ENCODE measurements at places on chromosomes 1 and 21. TPM values are rescaled to one million over a fixed set of nuclear protein-coding genes. Genes with fewer than 3 reads are reported as not detected.

DNA sequence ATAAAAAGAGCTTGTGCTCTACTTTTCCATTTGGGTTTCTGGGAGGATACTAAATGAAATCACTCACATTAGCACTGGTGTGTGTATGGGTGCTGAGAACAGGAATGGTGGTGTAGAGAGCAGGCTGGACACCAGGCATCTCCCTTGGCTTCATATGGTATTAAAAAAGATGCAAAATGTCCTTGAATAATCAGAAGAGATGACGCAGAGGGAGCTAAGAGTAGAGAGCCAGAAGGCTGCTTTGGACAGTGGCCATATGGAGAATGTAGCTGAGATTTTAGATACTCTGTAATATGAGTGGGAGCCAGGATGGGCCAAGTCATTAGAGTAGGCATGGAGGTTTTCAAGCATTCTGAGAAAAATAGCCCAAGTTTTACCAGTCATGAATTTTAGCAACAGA lies 112.3 kb upstream of the ZRANB2 start:
- no peak for DNase-seq

DNA sequence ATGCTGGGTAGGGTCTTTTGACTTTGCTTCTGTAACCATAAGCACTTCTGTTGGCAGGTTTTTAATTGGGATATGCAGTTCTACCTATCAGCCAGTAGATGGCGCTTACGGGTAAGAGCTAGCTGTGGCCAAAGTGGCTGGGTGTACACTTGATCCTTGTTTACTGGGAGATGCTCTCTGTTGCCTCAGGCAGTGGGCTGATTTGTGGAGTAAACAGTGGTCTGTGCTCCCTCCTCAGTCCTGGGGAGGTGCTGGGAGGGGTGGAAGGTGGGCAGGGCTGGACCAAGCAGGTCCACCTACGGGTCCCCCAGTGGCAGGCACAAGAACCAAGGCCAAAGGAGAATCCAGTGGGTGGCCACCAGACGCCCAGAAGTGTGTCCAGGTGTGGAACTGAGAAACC lies 43.4 kb downstream of the RALGPS2 start:
- DNase-seq, result no peak

DNA sequence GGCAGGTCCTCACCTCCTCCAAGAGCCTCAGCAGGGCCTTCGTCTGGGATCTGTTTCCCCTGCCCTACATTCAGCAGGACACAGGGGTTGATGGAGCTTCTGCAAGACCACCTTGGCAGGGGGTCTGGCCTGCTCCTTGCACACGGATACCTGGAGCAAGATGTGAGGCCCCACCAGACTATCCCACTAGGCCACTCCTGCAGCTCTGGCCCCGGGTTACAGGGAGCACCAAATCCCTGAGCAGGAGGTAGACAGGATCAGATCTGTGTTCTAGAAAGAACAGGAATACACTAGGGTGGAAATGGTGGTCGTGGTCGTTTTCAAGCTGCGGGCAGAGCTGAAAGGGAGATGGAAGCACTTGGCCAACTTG lies 33.5 kb downstream of the EPHX1 start:
- no peak for DNase-seq

DNA sequence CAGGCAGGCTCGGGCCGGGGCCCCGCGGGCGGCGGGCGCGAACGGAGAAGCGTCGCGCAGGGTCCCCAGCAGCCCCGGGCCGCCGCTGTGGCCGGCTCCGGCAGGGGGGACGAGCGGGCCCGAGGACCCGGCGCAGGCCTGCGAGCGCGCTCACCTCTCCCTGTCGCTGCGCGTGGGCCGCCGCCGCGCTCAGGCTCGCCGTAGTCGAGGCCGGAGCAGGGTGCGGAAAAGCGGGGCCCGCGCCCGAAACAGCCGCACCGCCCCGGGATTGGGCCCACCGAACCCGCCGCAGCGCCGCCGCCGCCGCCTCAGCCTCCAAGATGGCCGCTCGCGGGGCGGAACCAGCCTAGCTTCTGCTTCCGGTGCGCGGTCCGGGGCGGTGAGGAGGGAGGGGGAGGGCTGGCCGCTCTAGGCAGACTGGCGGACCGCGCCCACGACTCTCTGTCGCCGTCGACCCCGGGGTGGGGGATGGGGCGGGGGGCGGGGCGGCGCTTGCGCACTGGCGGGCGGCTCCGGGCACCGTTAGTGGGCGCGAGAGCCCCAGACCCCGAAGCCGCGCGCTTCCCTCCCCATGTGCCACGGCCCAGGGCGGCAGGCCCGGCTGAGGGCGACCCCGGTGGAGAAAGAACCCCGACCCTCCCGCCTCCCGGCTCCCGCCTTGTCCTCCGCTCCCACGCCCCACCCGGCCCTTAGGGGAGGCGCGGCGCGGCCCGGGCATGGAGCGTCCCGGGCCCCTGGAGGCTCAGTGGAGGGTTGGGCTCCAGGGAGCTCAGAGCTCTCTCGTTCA lies at the start of gene UBE2J2:
Gene UBE2J2 (minus strand): TSS at position 343 of the 787 bp plus-strand sequence. CDS start 5,862 bp downstream, outside the sequence.
- peak; percentile 98 for DNase-seq

GRCh38 chr1:103307751-103308150 lies 199.4 kb upstream of the COL11A1 start:
- no peak for DNase-seq

DNA sequence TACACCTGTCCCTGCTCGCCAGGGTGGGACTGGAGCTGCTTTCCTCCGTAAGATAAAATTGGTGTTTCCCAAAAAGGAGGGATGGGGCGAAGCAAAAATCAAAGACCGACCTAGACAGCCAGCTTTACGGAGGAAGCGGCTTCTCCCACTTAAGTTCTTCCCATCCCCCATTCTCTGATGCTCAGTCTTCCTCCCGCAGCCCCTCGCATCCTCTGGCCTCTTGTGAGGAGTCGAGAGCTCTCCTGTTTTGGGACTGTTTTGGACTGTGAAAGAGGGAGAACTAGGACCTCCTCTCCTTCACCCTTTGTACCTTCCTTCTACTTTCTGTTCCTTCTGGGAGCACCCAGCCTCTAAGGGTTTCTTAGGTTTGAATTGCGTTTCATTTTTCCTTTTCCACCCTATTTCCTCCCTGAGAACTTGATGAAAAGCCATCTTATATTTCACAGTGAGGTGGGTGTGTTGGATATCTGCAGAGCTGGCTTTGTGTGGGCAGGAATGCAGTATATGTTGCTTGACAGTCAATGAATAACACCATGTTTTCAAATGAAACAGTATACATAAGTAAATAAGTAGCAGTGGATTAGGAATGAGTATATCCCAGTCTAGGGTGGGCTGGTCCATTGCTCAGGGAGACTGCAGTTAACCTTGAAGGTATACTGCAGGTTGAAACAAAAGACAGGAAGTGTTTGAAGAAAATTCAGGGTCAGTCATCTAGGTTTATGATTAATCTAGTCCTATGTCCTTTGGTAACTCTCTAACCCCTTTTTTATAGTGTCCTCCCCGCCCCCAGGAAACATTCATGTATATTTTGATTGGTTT lies 848 bp downstream of the CTTNBP2NL start:
- no peak for DNase-seq

DNA sequence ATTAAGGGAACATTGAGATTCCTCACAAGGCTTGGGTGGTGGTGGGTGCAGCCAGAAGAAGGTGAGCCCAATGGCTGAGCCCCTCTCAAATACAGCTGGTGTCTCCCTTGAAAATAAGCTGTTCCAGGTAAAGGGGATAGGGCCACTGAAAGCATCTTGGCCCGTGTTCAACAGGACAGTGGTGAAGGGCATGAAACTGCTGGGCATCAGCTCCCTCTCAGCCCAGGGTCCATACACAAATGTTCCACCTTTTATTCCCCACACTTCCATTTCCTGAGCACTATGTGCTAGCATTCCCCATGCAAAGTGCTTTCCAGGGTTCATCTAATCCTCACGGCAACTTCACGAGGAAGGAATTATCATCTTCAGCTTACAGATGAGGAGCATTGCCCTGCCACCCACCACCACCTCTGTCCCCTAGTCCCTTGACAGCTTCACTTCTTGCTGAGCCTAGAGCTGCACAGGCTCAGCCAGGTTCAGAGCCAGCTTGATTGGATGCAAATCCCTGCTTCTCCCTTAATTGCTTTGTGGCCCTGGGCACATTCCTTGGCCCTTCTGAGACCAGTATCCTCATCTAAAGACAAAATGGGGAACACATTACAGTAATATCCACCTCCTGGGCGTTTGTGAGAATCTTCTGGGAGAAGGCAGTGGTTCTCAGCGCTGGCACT lies 9.6 kb downstream of the TAGLN2 start:
- DNase-seq, result no peak

GRCh38 chr1:77900687-77901293 lies 12.4 kb downstream of the NEXN start:
- no peak for DNase-seq

GRCh38 chr1:65971547-65971946 lies 178.9 kb downstream of the PDE4B start:
- DNase-seq, result no peak

- DNase-seq, result no peak
These were observed 121.3 kb downstream of the TGFB2 start for GRCh38 chr1:218466341-218467010.

- DNase-seq, result peak; percentile 65
These were observed 395.9 kb downstream of the MATN1 start for GRCh38 chr1:30327370-30328099.

DNA sequence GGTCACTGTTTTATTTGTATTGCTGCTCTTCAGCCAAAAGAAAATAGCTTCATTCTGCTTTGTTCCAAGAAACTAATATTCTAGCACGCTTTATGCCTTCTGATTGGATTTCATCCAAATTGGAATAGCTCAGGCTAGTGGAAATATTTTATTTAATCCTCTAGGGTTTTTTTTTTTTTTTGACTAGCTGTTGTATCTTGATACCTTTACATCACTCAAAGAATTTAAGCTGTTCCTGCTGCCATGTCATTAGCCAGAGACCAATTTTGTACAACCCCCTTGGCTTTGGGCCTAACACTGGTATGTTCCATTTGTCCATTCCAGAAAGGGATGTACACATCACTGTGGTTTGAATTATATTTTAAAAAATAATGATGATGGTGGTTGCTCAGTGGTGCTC lies 103.0 kb downstream of the DISC1 start:
- DNase-seq, result no peak

NPPA gene
- not detected for total RNA-seq

C1orf87 gene
- total RNA-seq, result not detected

LRRC8D gene
- total RNA-seq, result 8.6 TPM

CASQ2 gene
- total RNA-seq, result 1.5 TPM

ESPN gene
- total RNA-seq, result 0.80 TPM

ACTA1 gene
- not detected for total RNA-seq

ADCY10 gene
- 0.55 TPM for total RNA-seq

HEYL gene
- total RNA-seq, result 9.4 TPM
